ENCODE measurements at places on chromosomes 13 and 19.

GRCh38 chr19:343451-343931 is 1.1 kb downstream of the MIER2 start:
- no peak for DNase-seq

DNA sequence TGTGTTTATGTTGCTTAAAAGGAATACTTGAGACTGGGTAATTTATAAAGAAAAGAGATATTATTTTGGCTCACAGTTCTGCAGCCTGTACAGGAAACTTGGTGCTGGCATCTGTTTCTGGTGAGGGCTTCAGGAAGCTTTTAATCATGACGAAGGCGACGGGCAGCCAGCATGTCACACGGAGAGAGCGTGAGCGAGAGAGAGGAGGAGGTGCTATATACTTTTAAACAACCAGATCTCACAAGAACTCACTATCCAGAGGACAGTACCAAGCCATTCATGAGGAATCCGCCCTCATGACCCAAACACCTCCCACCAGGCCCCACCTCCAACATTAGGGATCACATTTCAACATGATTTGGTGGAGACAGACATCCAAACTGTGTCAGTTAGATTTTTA is 163.4 kb upstream of the TSC22D1 start:
- no peak for DNase-seq

DNA sequence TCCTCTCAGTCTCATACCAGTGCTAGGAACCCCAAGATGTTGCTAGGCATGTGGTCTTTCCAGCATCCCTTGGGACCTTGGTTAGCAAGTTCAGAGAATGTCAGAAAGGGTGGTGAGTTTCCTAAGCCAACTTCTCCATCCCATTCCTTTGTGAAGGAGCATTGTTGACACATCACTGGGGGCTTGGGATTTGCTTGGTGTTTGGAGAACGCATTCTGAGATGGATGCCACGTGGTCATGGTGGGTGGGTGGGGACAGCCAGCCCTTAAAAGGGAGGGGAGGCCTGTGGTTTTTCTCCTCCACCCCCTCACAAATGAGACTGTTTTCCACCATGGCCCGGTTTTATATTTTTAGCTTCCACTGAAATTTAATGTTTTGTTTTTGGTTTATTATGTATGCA is 83.3 kb upstream of the ZNF536 start:
- no peak for DNase-seq

- no peak for DNase-seq
Observed at GRCh38 chr19:2164020-2164998, 576 bp downstream of the DOT1L start.

- no peak for DNase-seq
Observed at GRCh38 chr19:6215701-6216235, 64.0 kb downstream of the MLLT1 start.

DNA sequence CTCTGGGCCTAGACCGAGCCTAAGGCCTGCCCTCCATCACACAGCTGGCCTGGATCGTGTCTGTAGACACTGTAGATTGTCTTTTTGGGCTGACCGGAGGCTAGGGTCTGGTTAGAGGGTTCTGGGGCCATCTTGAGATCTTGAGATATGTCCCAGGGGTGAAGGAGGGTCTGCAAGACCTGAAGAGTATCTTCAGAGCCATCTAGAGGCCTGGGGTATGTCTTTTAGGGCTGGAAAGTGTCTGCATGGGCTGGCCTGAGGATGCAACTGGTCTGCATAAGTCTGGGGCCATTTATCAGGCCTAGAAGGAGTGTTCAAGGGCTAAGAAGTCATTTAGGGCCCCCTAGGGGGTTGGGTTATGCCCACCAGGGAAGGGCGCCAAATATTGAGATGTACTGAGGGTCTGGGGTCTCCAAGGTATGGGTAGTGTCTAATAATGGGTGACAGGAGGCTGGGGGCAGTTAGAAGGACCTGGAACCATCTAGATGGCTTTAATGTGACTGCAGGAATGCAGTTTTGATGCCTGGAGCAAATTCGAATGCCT is 555 bp downstream of the SCAF1 start:
- DNase-seq: no peak

DNA sequence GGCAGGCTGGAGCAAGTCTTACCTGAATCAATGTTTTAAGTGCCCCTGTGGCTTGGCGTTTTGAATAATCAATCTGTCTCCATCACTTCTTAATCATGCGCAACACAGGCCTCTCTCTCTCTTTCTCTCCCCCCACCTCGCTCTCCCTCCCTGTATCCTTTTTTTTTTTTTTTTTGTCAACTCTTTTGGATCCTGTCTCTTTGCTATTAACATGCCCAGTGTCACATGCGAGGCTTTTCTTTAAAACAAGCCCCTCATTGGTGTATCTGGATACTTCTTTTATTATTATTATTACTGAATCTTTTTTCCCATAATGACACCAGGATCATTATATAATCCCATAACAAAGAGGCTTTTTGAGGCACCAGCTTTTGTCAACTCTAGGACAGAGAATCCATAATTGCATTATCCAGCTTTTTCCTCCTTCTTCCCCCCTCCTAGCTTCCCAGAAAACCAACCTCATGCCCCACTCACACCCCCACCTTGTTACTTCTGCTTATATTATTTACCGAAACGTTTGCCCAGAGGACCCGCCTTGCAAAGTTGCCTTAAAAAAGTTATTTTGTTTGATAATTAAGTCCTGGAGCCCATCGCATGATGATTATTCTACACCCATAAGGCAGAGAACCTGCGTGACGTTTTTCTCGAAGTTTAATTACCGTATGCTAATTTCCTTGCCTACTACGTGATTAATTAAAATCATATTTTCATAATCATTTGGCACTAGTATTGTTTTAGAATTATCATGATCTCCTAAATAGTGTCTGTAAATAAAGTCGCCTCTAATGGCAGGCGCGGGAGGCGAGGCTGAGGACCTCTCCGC is 148.1 kb upstream of the ZNF536 start:
- DNase-seq: no peak

DNA sequence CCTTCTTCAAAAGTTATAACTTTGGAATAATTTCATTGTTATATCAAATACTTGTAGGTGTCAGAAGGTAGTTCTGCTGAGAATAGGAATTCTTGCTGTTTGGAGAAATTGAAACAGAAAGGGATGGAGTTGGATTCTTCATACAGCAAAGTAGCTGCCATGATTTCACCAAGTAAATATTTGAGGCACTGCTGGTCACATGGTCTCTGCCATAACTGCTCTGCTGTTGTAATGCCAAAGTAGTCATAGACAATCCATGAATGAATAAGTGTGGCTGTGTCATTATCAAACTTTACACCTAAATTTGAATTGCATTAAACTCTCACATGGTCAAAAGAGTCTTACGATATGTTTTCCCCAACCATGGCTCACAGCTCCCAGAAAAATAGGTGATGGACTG is 308.6 kb downstream of the GPC6 start:
- no peak for DNase-seq

GRCh38 chr13:53182724-53183123 is 154.1 kb downstream of the OLFM4 start:
- DNase-seq: no peak

DNA sequence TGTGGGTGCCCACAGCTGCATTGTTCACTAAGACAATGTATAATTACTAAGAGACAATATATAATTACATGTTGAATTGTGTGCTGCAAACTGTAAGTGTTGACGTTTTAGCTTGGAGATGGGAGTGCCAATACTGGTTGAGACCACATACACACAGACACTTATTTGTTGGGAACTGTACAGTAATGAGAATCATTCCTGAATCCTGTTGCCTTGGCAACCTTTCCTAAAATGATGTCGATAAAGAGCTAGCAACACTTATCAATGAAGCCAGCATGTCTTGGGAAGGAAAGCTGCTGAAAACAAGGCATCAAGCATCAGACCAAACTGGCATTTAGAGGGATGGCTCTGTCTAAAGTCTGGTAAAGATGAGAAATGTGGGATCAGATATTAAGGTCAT is 51.3 kb downstream of the PCDH8 start:
- no peak for DNase-seq

DNA sequence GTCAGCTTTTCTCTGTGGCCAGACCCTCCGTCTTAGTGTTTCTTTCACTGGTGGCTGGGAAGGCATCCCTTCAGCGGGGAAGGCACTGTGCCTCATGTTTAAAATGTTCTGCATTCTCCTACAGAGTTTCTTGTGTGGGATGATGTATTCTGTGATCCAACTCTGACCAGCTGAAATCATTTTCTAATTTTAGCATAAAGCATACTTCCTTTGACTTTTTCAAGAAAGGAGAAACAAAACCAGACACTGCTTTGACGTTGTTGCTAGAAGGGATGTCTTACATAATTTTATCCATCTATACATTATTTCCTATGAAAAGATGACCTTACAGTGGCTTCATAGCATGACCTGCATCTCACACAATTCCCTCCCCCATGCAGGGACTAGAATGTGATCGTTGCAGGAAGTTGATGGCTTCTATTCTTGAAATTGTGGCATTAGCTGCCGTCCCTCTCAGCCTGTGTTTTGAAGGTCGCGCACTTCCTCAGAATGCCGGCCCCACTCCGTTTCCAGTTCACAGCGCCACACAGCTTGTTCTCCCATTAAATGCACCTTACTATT is 38.6 kb upstream of the TEX29 start:
- no peak for DNase-seq

DNA sequence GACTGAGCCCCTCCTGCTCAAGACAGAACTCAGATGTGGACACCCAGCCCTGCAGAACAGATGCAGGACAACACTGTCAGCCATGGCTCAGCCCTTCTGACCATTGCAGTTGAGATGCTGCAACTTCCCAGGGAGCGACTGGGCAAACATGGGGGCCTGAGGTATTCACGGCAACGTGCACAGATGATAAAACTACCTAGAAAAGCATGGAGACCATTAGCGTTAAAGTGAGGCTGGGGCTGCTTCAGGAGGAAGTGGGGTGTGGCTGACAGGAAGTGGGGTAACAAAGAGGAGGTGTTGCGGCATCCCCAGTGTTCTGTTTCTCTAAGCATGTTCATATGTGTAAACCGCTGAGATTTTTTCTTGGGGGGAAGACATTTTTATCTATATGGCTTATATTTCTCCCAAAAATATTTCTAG is 1.3 kb upstream of the SIGLEC9 start:
- no peak for DNase-seq

DNA sequence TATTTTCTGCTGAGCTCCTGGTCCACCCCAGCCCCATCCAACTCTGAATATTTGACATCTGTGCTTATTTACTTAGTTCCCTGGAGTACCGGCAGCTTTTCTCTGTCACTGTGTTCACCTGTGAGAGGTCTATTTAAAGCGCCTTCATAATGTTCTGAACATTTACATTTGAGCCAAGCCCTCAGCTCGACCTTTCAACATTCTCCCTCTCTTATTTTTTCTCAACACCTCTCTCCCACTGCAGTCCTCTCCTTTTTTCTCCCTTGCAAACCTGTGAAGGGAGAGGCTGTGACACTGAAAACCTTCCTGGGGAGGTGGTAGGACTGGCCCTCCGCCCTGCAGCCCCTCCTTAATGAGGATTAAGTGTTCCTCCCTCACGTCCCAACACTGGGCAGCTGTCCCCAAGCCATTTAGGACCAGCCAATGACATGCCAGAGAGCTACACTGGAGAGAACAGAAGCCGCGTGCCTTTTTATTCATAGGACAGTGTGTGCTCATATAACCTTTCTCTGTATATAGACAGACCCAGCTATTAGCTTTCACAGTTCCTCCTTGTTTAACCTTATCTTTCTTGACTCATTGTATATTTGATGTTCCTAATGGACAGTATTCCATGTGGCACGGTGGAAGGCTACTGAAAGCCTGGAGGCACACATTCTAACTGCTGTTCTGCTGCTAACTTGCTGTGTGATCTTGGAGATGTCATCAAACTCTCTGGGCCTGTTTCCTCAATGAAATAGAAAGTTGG is 134.8 kb downstream of the NUFIP1 start:
- no peak for DNase-seq

DNA sequence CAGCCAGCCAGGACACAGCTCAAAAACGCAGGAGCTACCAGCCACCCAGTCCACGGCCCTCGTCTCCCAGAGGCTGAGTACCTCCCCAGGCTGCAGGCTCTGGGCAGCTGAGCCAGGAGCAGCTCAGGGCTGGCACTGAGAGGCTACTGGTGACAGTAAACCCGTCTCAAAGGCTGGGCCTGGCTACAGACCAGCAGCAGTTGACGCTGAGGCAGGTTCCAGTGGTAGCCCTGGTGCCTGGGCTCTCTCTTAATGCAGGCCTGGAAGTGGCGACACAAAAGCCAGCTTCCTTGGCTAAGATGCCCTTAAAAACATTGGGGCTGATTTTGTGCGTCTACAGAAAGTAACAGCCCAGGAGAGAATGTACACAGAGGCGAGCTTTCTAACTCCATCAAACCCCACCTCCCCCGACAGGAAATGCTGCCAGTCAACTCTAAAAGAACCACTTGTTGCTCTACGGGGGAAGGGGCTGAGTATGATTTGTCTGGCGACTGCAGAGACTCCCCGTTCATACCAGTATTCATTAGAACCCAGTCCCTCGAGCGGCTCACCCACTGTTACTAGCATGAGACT is 126.3 kb downstream of the STK24 start:
- DNase-seq: no peak

DNA sequence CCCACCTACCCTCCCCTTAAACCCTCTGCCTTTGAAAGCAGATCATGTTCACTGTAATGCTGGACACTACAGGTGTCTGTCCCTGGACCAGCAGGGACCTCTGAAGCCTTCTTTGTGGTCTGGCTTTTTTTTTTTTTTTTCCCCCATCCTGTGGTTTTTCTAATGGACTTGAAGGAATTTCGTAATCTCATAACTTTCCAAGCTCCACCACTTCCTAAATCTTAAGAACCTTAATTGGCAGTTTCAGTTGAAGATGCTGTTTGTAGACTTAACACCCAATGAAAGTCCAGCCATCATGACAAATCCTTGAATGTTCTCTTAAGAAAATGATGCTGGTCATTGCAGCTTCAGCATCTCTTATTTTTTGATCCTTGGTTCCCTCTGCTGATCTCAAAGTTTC is 45.0 kb upstream of the LRCH1 start:
- no peak for DNase-seq

DNA sequence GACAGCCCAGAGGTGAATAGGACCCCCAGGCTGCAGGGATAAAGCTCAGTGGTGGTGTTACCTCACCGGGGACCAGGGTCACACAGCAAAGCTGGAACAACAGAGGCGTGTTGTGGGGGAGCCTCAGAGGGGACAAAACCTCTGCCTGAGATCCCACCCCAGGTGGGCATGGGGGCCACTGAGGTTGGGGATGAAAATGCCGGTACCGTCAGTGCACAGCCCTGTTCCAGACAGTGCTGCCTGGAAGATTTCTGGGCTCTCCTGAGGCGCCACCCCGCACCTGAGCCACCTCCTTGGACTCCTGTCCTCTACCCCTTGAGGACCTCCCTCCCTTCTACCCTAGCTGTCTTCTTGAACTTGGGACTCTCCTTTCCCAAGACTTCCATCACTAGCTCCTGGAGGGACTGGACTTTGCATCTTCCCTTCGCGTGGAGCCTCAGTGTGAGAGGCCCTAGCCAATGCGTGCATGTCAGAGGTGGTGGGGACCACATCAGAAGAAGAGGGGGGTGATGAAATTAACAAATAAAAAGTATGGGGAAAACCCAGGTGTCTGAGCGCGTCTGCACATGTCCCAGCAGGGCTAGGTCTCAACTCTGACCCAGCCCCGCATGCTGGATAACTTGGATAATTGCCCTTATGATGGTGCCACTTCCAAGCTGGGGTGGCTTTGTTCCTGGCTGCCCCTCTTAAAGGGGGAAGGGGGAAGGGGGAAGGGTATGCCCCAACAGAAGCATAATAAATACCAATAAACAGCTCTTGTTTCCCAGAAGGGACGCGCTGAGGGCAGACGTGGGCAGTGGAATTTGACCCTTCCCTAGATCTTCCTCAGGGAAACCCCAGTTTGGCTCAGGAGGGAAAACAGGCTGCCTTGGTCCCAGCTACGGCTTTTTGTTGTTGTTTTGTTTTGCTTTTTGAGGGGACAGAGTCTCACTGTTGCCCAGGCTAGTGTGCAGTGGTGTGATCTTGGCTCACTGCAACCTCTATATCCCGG is 11.6 kb downstream of the CNFN start:
- no peak for DNase-seq

Data from WTC11 (cell line).